ENCODE measurements at places on chromosomes 4 and X.

DNA sequence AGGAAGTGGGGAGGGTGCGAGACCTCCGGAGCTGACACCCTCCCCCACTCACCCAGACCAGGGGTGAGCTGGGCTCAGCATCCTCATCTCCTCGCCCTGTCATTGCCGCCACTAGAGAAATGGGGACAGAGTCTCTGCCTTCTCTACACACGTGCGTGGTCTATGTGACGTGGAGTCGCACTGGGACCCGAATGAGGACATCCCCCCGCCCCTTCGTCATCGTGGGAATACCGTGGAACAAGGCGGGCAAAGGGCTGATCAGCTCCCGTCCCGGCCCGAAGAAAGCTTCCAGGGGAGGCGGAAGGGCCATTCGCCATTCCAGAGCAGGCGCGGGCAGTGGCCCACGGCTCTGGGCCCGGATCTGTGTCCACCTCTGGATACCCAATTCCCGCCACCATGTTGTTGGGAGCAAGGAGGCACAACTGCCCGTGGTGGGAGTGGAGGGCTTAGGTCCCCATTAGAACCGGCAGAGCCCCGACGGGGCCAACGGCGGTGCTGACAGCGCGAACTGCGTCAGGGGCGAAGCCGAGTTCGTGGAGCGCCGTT, 12.0 kb downstream of the HMX1 start:
- DNase-seq: no peak

DNA sequence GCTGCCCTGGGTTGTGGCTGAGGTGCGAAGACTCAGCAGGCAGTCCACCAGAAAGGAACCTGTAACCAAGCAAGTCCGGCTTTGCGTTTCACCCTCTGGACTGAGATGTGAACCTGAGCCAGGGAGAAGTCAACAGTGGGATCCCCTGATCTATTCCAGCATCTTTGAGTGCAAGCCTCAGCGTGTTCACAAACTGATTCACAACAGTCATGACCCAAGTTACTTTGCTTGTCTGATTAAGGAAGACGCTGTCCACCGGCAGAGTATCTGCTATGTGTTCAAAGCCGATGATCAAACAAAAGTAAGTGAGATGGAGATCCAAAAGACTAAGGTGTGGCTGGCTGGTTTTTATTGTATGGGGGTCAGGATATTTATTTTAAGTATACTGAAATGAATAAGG, 11.3 kb downstream of the TBC1D1 start:
- DNase-seq: no peak

- DNase-seq: no peak
Observed at GRCh38 chrX:154657226-154657805, 3.9 kb upstream of the CTAG2 start.

DNA sequence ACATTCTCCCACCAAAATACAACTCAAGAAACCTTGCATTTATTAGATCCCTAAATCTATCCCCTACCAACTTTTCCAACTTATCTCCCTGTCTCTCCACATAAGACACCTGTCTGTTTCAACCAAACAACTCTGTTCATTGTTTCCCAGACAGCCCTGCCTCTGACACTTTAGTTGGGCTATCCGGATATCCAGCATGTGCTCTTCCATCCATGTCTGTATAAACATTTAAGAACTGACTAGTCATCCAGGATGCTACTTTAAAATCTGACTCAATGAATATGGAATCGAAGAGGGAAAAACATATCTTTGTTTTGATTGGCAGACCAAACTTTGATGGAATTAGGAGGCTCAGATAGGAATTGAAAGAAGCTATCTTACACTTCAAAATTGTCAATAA, 143.2 kb upstream of the DCAF8L1 start:
- no peak for DNase-seq

DNA sequence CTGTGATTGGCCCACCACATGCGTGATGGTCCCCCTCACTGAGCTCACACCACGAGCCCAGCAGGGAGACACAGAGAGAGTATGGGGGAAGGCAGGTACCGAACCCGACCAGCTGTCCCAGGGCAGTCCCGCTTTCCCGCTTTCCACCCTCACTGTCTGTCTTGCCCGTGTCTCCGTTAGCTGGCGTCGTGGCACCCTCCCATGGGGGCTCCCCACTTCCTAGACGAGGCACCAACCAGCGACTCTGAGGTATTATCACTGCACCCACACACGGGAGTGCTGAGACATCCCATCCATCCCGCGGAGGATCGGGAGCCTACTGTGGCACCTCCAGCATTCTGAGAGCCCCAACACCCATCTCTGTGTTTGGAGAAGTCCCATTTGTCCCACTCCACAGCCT, 43.0 kb upstream of the NHSL2 start:
- DNase-seq: no peak

- DNase-seq: no peak
Observed at GRCh38 chr4:80594701-80595100, 259.2 kb downstream of the CFAP299 start.

GRCh38 chrX:123518791-123519190, 214.1 kb downstream of the THOC2 start:
- no peak for DNase-seq
